ENCODE measurements at places on chromosomes 2 and 18.

DNA sequence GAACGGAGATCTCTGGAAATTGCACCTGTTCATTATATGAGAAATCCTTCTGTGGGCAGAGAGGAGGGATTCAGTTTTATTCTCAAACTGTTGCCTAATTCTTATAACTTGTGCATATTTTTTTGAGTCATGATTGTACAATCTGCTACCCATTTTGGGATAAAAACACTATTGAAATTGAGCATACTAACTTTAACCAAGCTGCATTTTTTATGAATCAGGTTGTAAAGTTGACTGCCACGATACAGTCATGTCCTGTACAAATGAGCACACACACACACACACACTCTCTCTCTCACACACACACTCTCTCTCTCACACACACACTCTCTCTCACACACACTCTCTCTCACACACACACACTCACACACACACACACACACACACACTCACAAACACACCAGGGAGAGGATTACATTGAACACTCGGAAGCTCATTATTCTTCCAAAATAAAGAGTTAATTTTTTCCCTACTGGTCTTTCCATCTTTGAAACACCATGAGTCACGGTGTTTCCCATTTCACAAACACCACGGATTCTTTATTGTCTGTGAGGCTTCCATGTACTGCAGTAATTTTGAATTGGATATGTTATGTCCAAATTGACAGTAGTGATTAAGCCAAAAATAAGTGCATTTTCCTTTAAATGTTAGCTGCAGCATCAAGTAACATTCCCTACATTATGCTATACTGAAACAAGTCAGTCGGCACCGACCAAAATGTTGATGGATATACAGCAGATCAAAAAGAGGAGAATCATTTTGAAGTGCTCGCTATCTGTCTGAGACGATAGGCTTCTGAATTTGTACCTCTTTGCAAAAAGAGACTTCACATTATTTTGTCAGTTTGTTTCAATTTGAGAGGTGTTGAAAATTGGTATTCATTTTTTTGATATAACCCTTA, 216.9 kb downstream of the ARHGAP15 start:
- no peak for DNase-seq

DNA sequence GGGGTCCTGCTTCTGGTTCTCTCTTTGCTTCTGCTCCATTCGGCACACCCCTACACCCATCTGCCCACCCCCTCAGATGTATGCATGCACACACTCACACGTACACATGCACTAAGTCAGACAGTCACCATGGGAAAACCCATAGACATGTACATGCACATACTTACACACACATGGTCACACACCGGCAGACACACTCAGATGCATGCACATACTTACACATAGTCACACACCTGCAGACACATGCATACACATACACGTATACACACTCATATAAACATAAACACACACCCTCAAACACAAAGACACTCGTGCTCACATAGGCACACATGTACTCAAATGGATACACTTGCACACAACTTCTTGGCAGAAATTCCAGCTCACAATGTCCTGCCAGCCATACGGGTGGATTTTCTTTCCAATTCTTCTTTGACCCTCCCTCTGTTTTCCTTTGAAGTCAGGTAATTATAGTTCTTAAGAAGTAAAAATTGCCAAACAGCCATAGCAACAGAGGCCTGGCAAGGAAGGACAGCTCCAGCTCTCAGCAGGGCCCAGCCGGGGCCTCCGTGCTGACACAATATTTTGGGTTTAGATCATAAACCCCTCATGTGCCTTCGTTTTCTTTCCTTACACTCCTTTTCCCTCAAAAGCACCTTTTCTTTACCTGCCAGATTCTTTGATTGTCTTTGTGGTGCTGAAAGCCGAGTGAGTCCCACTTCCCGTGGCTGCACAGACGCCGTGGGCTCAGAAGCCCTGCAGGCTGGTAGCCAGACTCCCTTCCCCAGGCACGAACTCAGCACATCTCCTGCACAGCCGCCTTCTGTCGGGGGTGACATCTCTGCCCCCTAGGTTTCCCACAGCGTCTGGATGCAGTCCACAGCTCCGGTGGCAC, 195.7 kb downstream of the ARL4C start:
- peak; percentile 32 for DNase-seq

- no peak for DNase-seq
Measured at GRCh38 chr2:121804997-121805765, 49.7 kb downstream of the TSN start.

DNA sequence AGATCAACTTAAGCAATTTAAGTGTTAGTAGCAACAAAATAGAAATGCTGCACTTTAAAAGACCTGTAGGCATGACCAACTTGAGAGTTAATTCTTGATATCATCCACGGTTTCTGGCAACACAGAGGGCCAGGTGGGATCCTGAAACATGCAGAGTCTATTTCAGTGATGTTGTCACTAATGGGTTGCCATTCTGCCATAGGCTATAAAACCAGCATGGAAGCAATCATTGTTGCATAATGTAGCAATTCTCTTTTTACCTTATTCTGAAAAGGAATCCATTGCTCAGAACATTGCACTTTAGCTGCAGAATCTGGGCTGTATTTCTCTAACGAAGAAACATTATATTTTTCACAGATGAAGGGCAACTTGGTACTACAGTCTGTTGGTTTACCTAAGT, 53.9 kb upstream of the CD302 start:
- DNase-seq: no peak

- peak; percentile 53 for DNase-seq
Measured at GRCh38 chr2:134368009-134368817, 114.3 kb downstream of the MGAT5 start.

- no peak for DNase-seq
Measured at GRCh38 chr18:3449512-3450011, 410 bp upstream of the TGIF1 start.

GRCh38 chr2:64938607-64939285, 50.5 kb upstream of the SLC1A4 start:
- DNase-seq: no peak
